ENCODE measurements at places on chromosomes 16 and 17.

GRCh38 chr16:14369734-14370598, 260.1 kb downstream of the PARN start:
- no peak for DNase-seq

DNA sequence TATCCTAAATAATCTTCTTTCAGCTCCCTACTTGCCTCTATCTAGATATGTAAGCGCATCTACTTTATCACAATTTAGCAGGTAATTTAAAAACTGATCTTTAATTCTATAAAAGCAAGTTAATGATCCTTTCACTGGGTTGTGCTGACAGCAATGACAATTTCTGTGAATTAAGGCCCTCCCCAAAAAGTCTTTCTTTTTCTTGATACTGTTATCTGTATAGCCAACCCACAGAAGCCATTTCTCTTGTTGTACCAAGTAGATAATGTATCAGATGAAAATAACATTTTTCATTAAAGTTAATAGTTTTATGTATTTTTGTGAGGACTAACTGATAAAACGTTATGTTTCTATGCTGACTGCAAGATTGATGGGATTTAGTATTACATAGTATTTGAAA, 3.8 kb downstream of the ZPBP2 start:
- DNase-seq, result no peak

GRCh38 chr16:56198006-56198754, 6.9 kb downstream of the GNAO1 start:
- DNase-seq, result no peak

GRCh38 chr16:54135361-54136275, 151.0 kb downstream of the IRX3 start:
- DNase-seq, result no peak
